ENCODE measurements at places on chromosomes 5 and 9.

- no peak for DNase-seq
Measured at GRCh38 chr5:128109138-128109537, 25.6 kb downstream of the SLC12A2 start.

DNA sequence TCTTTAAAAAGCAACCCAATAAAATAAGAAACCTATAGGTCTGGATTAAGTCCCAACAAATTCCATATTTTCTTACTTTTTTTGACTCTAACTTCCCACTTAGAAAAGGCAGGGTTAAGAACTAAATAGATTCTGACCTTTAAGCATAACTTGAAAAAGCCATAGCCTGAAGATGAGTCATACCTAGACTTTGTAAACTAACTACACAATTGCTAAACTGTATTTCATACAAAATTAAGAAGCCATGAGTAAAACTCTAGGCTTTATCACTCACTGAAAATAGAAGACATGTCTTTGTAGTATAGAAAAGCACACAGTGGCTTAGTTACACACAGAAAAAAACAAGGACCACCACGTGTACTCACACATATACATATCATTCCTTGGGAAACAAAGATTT is 51.5 kb downstream of the MLLT3 start:
- DNase-seq: no peak

- no peak for DNase-seq
Measured at GRCh38 chr5:159775890-159776289, 140.4 kb upstream of the ADRA1B start.

DNA sequence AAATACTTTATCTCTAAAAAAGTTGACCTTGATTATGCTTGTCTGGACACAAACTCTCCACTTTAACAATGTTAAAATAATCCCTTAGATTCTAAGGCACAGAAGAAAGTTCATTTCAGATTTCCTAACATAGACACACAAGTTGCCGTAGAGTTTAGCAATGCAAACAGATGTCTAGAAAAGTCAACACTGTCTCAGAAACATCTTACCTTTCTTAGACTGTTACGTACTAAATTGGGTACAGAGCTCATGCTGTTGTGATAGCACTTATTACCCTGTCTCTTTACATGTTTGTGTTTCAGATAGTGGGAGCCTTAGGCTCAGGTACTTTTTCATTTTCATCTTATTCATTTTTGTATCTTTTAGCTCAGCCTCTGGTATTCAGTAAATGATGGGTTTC is 52.0 kb downstream of the C5 start:
- no peak for DNase-seq

GRCh38 chr9:113417370-113417769 is 6.8 kb downstream of the C9orf43 start:
- DNase-seq: no peak

- no peak for DNase-seq
Measured at GRCh38 chr5:111707630-111708164, 49.3 kb downstream of the NREP start.

DNA sequence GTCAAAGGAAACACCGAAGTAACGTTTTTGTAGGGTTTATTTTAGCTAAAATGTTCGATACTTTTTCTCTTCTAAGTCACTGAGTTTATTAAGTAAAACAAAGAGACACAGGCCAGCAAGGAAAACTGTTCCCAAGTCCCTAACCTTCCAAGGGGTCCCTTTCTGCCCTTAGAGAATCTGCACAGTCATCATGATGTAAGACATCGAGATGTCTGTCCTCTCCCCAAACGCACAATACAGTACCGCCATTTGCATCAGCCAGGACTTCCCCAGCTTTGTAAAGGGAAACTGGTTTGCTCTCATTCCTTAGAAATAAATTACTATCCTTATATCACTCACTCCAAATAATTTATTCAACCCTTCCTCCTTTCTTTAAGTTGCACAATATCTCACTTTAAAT is 89.3 kb downstream of the MARCHF11 start:
- DNase-seq: no peak
